Muscle of leg (tissue), 16 donors: ENCODE measurements at places on chromosomes 2 and 18. TPM values are rescaled to one million over a fixed set of nuclear protein-coding genes. Genes with fewer than 3 reads are reported as not detected.

- no peak for DNase-seq
Measured at GRCh38 chr18:4405965-4406364, 49.1 kb downstream of the DLGAP1 start.

DNA sequence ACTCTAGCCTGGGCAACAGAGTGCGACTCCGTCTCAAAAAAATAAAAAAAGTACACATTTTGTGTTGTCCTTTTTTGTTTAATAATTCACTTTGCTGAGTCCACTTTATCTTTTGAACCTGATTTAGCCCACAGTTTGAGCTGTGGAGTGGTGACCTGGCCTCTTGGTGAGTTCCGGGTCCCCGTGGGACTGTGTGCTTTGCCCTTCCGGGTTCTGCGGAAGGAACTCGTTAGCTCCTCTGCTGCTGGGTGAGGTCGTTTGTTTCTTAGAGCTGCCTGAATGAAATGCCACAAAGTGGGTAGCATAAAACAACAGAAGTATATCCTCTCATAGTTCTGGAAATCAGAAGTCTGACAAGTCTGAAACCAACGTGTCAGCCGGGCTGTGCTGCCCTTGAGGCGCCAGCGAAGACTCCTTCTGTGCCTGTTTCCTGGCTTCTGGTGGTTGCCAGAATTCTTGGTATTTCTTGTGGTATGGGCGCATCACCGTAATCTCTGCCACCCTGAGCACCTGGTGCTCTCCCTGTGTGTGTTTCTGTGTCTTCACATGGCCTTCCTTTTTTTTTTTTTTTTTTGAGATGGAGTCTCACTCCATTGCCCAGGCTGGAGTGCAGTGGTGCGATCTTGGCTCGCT, 3.5 kb downstream of the EFHD1 start:
- no peak for DNase-seq

DNA sequence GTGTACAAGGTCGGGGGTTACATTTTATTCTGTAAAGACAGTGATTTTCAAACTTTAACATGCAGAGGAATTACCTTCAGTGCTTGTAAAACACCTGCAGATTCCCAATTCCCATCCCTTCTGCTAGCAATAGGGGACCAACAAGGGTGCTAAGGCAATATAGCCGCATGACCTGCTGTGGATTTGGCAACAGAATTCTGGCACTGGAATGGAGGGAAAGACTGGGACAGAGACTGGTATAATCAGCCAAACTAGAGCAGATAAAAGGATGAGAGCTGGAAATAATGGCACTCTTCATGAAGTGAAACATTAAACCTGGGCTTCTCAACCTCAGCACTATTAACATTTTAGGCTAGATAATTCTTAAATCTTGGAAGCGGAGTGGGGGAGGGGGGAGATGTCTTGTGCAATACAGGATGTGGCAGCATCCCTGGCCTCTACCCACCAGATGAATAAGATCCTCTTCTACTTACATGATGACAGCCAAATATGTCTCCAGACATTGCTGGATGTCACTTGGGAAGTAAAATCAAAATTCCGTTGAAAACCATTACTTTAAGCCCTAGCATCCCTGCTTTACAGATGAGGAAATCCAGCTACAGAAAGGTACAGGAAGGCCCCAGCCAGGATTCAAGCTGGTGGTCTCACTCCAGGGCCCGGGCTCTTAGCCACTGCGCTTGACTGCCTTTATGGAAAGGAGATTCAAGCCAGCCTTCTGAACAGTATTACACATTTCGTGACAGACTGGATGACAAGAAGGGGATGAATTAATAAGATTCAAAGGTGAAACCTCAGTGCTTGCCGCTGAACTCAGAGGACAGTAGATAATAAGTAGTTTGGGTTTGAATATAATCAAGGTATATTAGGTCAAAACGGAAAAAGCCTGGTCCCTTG, 1.7 kb downstream of the EVA1A start:
- DNase-seq = no peak

DNA sequence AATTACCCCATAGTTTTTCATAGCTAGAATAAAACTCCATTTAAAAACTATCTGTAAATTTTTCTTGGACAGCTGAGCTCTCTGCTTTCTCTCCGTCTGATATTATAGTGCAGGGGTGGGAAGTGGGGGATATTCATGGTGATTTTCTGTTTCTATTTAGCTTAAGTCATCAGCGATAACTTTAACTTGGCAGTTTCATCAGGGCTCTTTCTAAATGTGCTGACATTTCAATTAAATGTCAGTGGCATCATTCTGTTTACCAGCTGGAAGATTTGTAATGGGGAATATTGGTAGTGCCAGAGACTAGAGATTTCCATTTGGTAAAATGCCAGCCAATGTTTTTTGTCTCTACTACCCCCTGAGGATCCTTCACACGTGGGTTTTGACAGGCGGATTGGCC, 53.5 kb upstream of the CAPN13 start:
- DNase-seq = no peak

DNA sequence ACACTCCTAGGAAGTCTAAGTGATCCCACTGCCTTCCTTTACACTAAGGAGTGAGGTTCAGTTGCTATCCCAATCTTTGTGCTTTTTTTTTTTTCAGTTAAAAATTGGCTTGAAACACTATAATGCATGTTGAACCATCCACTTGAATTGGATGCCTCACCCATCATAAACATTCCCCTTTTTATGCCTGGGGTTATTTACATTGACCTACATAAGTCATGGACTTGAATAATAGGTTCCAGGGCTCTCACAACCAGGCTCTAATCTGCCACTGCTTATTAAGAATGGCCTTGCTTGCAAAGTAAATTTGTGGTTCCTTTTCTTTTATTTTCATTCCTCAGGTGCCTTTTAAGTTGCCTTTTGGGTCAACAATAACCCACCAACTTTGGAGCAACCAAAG, 236.1 kb upstream of the MEIS1 start:
- DNase-seq = no peak

DNA sequence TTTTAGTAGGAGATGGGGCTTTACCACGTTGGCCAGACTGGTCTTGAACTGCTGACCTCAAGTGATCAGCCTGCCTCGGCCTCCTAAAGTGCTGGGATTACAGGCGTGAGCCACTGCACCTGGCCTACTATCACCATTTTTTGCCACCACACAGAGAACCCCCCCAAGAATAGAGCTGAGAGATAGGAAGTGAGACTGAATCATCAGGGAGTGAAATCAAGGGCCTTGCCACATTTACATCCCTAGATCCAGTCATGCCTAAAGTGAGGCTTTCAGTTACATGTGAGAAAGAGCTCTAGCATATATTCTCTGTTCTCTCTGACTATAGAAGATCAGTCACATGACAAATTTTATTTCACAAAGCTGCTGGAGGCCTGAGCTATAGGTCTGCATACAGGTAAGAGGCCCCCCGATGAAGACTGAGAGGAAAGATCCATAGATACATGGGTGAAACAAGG, 28.0 kb upstream of the KCMF1 start:
- no peak for DNase-seq

GRCh38 chr2:95049961-95050360, 24.5 kb downstream of the MAL start:
- no peak for DNase-seq

GRCh38 chr18:78603102-78603983, 376.3 kb upstream of the SALL3 start:
- no peak for DNase-seq

The PSMA8 gene
- polyA plus RNA-seq = not detected

The VIL1 gene
- polyA plus RNA-seq = not detected

The CNTNAP5 gene
- polyA plus RNA-seq = 0.16 TPM

The IL36G gene
- polyA plus RNA-seq = 0.27 TPM

The HADHB gene
- 92.0 TPM for polyA plus RNA-seq

The SFTPB gene
- not detected for polyA plus RNA-seq

The C2orf80 gene
- polyA plus RNA-seq = not detected

The BOLL gene
- 1.4 TPM for polyA plus RNA-seq

The AGFG1 gene
- polyA plus RNA-seq = 41.7 TPM
